ENCODE measurements at places on chromosomes 1 and 21.

GRCh38 chr1:24021403-24022266 is 41.5 kb upstream of the SRSF10 start:
- no peak for DNase-seq

GRCh38 chr1:218772575-218772974 is 401.1 kb upstream of the LYPLAL1 start:
- no peak for DNase-seq

DNA sequence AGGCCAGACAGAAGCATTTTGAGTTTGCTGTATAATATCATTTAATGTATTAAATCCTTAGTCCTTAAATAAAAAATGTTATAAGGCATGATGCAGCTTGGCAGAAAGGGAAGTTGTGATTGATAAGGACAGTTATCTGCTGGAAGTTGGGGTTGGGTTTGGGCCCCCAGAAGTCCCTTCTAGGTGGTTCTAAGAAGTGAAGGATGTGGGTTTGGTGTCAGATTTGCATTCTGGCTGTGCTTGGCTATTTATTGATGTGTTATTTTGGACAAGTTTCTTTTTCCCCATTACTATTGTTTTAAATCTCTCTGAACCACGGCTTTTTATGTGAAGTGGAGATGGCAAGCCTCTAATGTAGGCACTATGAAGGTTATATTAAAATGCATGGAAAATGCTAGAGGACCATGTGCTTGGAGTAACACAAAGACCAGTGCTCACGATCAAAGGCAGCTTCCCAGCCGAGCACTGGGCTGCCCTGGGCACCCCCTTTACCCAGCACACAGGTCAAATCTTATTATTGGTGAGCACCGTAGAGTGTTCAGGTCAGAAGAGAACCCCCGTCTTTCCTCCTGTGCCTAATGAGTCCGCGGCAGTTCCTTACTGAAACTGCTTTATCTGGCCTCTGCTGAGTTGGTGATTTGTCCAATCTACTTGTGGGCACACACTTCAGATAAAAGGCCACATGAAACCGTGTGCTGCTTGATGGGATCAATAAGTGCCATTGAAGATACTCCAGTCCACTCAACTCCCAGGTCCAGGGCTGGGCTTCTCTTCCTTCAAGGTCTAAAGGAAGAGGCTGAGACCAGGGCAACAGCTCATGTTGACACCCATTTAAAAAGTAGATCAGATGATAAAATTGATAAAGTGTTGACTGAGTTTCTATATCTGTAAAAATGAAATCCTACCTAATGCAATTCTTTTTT is 212.0 kb downstream of the PRDM2 start:
- DNase-seq, result no peak

GRCh38 chr1:107132195-107132594 is 8.6 kb upstream of the NTNG1 start:
- DNase-seq, result no peak

GRCh38 chr1:3623441-3624199 is 1.2 kb upstream of the TPRG1L start:
- no peak for DNase-seq

DNA sequence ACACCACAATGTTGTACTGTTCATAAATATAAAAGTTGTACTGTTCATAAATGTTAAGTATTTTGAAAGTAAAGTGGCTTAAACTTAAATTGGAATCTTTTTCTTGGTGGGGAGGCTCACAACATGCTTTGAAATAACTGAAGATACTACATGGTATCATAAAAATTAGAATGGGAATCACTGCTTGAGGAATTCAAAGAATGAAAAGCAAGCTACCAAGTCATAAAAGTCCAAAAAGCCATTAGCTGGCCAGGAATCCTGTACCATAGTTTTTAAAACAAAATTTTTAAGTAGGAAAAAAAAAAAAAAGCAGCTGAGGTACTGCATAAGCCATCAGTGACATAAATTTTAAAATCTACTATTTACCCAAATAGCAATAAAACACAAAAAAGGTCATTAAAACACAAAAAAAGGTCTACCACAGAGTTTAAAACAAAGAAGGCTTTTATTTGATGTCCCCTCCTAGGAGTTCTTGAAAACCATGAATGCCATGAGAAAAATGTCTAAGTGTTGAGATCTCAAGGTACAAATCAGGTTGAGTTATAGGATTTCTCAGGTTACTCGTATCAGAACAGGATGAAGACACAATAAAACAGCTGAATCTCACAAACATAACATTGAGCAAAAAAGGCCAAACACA is 8.6 kb downstream of the ZZZ3 start:
- DNase-seq, result no peak

DNA sequence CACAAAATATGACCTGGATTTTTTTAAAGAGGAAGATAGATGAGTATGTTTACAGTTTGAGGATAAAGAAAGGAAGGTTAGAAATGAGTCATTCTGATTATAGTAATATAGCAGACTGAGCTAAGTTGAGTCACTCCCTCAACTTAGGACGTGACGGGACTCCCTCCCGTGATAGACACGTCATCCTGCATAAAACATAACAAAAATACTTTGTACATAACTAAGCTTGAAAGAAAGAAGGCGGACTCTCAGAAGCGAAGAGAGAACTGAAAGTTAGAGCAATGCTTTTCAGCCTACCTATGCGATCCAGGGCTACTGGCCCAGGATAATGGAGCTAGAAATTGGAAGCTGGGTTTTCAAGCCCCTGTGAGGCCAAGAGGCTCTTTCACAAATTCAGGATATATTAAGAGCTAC is 53.0 kb upstream of the DESI2 start:
- peak; percentile 13 for DNase-seq
